ENCODE measurements at places on chromosomes 4 and X.

GRCh38 chr4:24279911-24280375, 304.4 kb downstream of the DHX15 start:
- no peak for DNase-seq

GRCh38 chr4:160347197-160347596, 1244.3 kb downstream of the RAPGEF2 start:
- no peak for DNase-seq

DNA sequence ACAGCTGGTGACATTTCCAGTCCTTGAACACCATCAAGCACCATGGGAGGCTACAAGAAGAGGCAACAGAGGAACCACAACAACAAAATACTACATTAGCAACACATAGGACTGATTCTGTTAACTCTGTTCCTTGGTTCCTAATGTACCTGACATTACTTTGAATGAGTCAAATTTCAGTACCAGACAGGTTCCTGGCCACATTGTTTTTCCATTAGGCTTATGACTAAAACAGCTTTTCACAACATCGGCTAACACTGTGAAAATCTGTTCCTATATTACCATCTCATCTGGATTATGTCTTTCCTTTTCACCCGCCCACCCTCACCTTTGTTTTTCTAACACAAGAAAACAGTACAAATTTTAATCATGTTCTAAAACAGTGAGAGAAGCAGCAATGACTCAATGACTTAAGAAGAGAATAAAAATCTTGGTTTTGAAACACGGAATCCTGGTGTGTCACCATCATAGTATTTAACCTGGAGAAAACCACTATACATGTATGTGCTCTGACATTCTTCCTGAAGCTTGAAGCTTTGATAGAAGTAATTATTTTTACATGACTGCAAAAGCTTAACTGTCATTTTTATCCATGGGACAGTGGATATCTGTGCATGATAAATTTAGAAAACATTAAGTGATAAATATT, 143.9 kb downstream of the SCFD2 start:
- DNase-seq = no peak

DNA sequence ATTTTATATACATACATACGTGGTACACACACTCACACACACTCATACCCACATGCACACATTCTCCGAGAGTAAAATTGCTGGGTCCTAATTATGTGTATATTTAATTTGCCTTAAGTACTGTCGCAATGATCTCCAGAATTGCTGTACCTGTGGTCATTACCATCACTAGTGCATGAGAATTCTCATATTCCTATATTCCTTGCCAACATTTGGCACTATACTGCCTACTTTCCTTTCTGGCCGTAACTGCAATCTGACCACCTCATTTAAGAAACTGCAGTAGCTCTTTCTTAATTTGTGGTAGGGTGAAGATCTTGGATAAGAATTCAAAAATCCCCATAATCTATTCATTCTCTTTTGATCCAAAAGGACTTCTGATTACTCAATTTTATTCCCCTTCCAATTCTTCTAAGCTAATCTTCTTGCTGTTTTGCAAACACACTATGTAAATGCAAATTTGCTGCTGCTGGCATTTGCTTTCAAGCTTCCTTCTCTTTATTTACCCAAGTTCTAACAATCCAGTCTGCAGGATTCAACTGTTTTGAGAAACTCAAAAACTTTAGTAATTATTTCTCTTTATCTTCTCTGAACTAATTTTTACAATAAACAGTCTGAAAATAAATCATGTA, 45.1 kb downstream of the ASIC5 start:
- DNase-seq = no peak

DNA sequence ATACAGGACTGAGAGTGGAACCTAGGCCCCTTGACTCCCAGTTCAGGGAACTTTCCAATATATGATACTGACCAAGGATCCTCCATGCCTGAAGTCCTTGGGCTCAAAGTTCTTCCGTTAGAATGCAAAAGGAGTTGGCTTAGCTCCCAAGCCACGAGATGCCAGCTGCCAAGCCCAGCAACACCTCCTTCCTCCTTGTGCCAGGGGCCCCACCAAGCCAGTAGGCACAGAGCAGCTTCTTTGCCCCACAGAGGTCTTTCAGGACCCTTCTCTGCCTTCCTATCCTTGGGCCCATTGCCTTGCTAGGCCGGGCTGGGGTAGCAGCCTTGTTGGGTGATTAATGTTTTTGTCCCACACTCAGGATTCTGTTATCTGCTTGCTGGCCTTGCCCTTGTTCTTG, 105.6 kb downstream of the EFNB1 start:
- no peak for DNase-seq

DNA sequence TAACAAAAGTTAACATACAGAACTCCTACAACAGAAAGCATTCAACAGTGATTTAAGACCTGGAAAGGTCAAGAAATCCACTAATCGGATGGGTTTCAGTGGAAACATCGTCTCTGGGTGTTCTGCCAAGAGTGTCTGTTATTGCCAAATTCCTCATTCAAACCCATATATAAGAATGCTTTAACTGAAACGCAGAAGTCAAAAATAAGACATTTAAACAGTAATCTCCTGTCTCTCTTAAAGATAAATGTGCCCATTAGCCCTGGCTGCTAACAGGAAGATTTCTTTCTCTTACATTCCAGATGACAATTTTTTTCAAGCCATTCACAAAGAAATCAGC, 31.5 kb downstream of the DCTD start:
- DNase-seq = no peak

DNA sequence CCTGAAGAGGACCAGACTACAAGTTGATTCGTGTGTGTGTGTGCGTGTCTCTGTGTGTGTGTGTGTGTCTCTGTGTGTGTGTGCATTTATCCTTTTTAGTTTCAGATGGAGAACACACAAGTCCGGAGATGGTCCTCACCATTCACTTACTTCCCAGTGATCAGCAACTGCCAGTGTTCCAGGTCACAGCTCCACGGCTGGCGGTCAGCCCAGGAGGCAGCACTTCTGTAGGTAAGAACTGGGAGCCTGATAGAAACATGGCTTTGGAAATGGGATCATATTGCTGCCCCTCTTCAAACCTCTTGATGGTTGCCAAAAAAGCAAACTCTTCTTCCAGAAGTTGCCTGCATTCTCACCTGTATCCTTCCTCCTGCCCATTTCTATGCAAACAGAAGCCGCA, 122.6 kb upstream of the ANXA3 start:
- DNase-seq = no peak

DNA sequence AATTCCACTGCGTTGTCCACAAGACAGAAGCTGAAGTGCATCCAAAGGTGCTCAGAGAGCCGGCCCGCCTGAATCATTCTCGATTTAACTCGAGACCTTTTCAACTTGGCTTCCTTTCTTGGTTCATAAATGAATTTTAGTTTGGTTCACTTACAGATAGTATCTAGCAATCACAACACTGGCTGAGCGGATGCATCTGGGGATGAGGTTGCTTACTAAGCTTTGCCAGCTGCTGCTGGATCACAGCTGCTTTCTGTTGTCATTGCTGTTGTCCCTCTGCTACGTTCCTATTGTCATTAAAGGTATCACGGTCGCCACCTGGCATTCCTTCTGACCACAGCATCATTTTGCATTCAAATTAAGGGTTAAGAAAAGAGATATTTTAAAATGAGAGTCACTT, 115.5 kb downstream of the NFKB1 start:
- no peak for DNase-seq

DNA sequence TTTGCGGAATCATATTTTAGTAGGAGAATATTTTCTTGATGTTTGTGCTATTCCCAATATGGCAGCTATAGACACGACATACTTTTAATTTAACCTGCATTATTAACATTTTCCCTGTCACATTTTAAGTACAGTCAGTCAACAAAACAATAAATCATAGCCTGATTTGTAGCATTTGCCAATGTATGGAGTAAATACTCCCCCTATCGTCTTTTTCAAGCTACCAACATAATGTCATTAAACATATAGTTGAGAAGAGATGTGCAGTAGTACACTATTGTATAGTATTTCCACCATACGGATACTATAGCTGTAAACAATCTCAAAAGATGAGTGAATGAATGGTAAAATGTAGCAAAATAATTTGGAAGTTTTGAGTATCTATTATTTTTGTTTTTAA, 303.7 kb upstream of the MAGEB2 start:
- DNase-seq = no peak

- no peak for DNase-seq
Measured at GRCh38 chrX:96707804-96708203, 23.2 kb downstream of the DIAPH2 start.

DNA sequence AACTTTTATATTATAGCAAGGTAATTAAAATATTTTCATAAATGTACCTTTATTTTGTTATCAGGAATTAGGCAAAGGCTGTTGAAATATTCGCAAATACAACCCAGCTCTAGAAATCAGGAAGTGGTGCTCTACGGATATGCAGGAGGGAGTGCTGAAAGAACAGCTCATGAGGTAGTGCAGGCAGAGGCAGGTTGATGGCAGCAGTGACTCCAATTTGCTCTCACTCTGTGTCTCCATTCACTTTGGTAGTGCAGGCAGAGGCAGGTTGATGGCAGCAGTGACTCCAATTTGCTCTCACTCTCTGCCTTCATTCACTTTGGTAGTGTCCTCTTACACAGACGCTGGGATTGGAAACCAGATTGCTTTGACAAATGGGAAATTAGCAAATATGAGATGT, 277.9 kb downstream of the TRIML1 start:
- no peak for DNase-seq

DNA sequence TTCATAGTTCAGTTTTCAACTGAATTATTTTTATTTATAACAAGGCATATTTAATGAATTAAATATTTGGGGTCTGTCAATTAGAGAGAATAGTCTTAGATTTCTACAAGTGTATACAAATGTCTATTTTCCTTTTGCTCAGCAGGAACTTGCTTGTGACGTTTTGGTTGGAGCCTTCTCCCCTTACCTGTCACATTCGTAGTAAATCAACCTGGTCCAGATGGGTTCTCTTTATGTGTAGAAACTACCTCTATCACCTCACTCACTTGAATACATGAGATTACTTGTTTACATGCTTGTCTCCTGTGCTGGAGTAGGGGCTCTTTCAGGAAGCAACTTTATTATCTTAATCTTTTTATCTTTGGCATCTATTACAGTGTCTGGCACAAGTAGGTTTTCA, 938.3 kb upstream of the IGFBP7 start:
- DNase-seq = no peak

DNA sequence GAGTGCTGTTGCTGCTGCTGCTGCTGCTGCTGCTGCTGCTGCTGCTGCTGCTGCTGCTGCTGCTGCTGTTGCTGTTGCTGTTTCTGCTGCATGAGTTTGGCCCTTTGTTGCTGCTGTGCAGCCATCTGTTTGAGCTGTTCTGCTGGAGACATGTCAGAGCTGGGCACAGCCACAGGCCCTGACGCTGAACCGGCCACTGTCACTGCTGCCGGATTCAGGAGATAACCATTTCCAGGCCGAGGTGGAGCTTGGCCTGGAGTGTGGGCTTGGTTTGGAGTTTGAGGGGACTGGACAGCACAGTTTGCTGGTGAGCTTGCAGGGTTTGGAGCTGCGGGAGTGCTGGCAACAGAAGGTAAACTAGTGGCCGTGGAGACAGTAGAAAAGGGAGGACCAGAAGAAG, 224.3 kb downstream of the MGST2 start:
- no peak for DNase-seq

DNA sequence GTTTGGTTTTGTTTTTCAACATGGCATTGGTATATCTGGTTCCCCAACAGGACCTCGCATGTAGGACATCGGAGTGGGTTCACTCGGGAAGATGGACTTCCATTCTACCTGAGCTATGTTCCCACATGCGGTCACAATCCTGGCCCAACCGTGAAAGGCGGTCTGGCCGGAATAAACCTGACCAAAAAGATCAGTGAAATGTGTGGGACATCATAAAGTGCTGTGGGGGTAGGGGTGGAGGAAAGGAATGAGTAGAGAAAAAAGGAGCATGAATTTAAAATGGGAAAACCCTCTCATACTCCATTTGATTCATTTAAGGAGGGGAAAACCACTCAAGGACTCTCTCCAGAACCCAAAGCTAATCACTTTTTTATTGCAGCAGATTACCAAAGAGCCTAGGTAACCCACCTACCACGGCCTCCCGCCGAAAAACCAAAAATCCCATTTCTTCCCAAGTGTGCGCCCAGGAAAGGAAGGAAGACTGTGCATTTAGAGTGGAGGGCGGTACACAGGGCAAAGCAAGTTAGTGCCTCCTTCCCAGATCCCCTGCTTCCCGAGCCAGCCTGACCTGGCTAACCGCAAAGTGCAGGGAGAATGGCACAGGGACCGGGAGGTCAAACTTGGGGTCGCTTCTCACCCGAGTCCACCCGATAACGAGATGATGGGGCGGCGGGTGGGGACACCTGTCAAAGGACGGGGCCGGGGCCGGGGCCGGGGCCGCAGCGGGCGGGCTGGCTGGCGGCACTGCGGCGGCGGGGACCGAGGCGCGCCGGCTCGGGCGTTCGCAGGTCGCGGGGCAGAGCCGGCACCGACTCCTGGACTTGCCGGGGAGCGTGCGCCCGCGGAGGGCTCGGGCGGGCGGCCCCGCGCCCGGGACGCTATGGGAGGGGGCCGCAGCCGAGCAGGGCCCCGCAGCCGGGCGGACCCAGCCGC, 669 bp downstream of the TMEM150C start:
- no peak for DNase-seq

DNA sequence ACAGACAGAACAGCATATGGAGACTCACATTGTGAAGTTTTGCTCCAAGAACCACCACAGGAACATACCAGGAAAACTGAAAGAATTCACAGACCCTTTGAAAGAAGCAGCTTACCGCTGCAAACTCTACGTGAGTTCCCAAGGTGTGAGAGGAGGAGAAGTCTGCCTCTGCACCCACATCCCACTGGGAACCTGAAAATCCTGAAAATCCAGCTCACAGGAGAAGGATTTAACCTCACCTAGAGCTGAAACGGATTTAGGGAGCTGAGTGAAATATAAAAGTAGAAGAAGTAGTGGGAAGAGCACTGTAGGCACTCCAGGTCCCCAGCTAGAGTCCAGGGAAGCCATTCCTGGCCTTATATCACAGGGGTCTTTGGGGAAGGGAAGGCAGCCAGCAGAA, 80.0 kb downstream of the FHIP1A start:
- DNase-seq = no peak

DNA sequence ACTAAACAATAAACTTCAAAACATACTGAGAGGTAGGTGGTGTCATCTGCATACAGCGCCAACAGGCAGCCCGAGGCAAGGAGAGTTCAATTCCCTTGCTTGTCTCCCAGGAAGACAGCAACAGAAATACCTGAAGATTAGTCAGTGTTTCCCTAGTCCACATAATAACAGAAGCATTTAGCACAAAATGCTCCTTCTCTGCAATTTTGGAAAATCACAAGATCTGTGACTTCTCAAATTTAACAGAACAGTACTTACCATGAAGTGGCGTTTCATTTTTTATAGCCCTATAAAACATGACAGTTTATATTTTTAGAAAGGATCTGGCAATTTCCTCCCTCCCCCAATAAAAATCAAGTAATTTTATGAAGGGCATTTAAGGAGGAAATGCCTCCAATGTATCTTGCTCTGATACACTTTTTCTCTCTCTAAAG, 67.1 kb upstream of the MYOZ2 start:
- no peak for DNase-seq

GRCh38 chr4:99723612-99724011, 66.0 kb upstream of the C4orf54 start:
- DNase-seq = no peak

DNA sequence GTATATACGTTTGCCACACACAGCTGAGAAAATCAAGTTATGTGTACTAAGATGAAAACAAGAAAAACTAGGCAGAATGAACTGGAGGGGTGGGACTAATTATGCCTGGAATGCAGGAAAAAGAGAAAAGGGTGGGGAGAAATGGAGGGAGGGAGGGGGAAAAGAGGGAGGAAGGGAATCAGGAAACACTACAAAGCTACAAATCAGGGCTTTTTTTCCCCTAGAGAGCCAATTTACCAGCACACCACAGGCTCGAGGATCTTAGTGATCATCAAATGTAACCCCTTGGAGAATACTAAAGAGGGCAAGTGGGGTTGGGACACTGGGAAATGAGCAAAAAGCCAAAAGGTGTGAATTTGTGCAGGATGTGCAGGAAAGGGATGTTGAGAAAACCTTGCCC, 451.9 kb downstream of the SMARCA1 start:
- no peak for DNase-seq

All from activated CD4-positive, CD25-positive, alpha-beta regulatory T cell (primary cell).